ENCODE measurements at places on chromosomes 4 and X.

DNA sequence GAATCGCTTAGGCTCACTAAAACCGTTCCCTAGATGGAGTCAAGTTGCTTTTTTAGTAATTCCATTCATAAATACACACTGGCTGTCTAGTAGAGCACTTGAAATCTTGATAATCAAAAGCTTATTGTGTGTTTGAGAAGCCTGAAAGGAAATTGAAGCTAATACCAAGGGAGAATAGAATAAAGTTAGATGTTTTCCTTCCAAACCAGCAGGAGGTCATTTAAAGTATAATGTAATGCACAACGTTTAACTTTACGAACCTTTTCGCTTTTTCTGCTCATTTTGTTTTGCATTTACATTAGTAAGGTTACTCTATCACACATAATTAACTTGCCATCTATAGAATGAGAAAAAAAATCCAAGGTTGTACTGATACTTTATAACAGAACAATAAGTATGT, 440.9 kb downstream of the NKX6-1 start:
- no peak for DNase-seq

DNA sequence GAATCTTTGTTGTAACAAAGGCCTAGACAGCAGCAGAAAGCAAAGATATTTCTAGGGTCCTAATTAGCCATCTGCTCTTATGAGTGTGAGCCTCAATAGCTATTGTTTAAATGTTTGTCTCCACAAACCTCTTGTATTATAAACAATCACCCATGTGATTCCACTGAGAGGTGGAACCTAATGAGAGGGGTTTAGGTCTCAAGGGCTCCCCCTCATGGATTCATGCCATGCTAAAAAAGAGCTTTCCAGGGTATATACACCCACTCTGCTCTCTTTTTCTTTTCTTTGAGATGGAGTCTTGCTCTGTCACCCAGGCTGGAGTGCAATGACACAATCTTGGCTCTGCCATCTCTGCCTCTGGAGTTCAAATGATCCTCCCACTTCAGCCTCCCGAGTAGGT, 42.1 kb downstream of the TRIM61 start:
- DNase-seq = no peak

- no peak for DNase-seq
Observed at GRCh38 chr4:74316397-74316796, 8.1 kb downstream of the EPGN start.

GRCh38 chr4:148632476-148632875, 190.3 kb upstream of the NR3C2 start:
- DNase-seq = no peak

- DNase-seq = no peak
Observed at GRCh38 chr4:119794681-119795080, 166.1 kb upstream of the PDE5A start.

DNA sequence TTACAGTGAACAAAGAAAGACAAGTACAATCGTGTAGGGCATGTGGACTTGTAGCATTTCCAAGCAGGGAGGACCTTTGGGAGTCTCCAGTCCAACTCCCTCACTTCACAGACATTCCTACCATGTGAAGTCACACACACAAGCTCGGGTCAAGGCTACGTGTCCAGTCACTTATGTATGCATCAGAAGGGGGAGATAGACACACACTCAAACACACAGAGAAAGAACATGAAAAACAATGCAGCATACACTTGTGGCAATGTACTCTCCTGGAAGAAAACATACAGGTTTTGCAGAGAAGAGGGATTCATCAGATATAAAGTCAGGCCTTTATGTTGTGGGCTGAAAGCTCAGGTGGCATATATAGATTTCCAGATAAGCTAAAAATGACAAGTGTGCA, 136.1 kb upstream of the MID1 start:
- peak; percentile 49 for DNase-seq

DNA sequence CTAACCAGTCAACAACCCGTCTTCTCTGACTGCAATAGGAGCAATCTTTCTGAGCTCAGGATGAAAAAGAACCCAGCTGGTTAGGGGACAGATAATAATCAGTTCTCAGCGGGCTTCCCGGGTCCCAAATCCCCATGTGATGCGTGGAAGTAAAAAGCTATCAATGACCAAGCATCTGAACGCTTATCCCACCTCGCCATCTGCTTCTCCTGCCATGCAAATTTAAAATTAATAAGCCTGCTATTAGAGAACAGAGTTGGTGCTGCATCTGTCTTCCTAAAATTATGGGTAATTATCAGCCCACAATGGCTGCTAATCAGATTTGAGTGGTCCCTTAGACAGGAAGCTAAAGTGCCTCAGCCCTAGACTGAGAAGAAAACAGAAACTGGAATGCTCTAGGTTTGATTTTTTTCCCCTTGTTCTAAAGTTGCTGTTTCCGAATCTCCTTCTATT, 37.5 kb downstream of the AFAP1 start:
- no peak for DNase-seq

DNA sequence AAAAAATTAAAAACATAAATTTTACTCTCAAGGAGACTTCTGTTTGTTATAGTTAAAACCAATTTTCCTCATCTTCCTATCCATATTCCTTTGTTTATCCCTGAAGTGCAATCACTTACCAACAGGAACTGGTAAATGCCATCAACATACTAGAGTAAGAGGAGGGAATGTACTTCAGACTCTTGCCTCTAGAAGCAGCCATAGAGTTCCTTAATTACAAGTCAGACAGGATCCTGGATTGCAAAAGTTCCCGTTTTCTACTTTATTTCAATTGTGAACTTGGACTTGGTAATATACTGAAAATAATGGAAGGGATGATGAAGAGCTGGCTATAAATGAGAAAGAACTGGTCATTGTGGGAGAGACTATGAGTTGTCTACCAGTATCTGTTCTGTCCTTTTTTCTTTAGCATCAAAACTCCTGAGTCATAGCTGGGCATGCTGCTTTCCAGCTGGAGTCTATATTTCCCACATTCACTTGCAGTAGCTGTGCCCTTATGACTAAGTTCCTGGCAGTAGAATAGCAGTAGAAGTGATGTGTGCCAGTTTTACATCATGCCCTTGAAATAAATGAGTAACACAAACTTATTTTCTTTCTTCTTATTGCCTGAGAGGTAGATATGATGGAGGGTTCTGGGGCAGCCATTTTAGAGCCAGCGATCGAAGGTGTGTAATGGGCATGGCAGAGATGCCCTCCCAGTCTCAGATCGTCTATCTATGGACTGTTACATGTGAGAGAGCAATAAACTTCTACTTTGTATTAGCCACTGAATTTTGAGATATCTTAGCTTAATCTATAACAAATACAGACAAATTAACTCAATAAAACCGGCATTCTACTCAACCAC, 26.8 kb upstream of the SPARCL1 start:
- peak; percentile 29 for DNase-seq

DNA sequence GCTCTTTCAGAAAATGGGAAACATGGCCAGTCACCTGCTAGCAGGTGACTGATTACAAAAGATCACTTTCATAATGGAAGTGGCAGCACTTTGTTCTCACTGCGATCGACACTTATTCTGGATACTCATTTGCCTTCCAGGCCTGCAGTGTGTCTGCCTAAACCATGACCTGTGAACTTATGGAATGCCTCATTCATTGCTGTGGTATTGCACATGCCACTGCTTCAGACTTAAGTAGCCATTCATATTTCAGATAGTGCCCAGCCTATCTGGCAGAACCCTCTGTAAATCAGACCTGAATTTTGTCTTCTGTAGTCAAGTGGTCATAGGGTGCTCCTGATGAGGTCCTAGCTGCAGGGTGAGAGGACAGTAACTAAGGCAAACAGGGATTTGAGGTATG, 23.3 kb upstream of the MGST2 start:
- no peak for DNase-seq

- no peak for DNase-seq
Observed at GRCh38 chr4:151922306-151922705, 161.5 kb upstream of the GATB start.

DNA sequence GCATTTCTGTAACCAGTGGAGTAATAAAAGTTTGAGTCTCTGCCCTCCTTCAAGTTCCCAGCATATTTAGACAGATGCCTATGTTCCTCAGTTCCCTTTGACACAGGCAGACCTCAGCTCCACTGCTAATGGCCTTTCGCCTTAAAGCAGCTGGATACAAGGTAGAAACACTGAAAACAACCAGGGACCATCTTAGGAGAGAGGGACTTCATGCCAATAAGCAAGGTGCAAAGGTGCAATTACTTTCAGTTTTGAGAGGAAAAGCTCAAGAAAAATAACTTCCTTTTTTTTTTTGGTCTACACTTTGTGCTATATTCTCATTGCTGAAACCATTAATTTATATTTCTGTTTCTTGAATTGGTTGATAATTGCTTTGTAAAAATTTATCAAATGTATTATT, 781.9 kb upstream of the GALNTL6 start:
- no peak for DNase-seq

DNA sequence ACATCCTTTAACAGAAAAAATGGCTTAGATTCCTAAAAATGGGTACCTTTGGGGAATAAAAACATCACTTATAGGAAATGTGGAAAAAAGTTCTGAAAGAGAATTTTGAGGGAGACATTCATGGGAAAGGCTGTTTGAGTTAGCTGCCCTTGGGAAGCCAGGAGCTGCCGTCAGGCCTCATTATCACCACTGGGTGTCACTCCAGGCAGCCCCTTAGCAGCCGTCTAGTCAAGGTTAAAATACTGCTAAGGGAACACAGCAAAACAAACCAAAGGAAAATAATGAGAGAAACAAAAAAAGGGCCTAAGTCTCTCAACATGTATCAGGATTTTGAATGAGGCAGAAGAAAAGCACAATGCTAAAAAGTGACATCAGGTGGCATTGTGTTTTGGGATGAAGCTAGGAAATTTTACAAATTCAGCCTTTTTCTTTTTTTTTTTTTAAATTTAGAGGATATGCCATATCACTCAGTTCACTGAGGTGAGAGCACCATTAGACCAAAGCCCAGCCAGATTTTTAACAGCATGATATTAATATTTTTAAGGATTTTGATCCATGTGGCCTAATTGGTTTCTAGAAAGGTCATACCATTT, 235.3 kb downstream of the GPAT3 start:
- DNase-seq = no peak

GRCh38 chrX:13840121-13840520, 23.2 kb upstream of the GPM6B start:
- DNase-seq = no peak

DNA sequence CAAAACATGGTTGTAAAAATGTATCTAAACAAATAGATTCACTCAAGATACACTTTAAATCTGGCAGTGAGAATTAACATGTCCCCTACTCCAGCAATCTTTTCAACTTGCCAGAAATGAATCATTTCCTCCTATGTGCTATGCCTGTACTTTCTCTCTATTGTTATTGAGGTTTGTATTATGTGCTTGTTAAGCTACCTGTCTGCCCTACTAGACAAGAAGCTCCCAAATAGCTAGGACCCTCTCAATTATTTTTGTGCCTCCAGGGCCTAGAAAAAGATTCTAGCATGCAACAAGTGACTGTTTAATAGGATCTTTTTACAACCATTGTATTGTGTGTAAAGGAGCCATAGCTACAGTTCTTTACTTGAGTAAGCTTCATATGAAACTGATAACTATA, 3.5 kb upstream of the SAP30 start:
- no peak for DNase-seq

GRCh38 chr4:168614281-168615057, 117.6 kb downstream of the PALLD start:
- no peak for DNase-seq

DNA sequence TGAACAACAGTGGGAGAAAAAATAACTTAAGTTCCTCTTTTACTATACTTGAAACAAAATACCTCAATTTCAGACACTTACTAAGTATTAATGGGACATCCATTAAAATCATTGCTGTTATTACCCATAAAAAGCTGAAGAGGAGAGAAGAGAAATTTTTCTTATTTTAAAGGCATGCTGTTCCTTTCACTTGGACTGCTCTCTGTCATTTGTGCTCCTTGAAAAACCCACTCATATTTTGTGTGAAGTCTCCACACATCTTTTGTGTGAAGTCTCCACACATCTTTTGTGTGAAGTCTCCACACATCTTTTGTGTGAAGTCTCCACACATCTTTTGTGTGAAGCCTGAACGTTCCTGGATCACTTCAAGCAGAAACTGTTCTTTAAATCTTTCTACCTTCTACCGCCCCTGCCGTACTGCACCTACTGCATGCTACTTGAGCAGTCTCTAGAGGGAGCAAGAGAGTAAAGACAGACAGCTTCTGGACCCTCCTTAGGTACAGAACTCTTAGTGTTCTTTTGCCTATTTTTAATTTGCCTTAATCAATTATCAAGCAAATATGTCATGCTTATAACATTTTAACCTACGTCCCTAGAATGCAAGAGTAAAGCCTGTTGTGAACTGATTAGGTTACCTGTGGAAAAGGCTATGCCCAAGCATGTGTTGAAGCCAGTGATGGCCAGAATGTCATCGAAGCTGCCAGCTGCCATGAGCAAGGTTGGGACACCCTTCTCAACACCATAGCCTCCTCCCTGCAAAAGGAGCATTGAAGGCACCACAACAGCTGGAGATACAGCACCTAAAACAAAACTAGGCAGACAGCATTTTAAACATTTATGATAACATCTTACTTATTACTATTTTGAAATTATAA, 27.1 kb upstream of the SLC9B1 start:
- no peak for DNase-seq

- no peak for DNase-seq
Observed at GRCh38 chr4:83581411-83582288, 45.7 kb downstream of the GPAT3 start.

GRCh38 chrX:79140731-79141130, 3.8 kb upstream of the GPR174 start:
- DNase-seq = no peak

DNA sequence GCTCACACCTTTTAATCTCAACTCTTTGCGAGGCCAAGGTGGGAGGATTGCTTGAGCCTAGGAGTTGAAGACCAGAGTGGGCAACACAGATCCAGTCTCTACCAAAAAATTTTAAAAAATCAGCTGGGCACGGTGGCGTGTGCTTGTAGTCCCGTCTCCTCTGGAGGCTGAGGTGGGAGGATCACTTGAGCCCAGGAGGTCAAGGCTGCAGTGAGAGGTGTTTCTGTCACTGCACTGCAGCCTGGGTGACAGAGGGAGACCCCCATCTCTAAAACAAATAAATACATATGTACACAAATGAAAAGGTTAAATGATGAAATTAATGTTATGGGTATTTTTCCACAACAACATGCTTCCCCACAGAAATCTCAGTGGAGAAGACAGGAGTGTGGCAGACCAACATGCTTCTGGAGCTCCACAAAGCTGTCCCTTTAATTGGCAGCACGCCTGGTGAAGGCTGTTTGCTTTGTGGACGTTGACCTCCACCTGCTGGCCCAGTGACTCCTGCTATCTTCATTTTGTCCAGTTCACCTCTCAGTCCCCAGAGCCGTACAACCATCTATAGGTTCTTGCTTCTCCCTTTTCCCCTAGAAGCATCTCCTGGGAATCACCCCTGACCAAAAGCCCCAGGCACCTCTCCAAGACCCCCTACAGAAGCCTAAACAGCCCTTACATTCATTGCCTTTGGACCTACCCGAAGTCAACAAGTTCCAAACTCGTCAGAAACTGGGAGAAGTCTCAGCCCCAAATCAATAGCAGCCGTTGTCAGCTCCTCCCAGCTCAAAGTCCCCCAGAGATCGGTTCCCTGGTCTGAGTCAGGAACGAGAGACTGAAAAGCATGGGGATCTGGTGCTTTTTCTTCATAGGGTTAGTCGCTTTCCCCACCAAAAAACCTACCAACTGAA, 36.4 kb upstream of the CD99 start:
- no peak for DNase-seq

GRCh38 chr4:80070880-80071603, 2.0 kb downstream of the ANTXR2 start:
- DNase-seq = peak; percentile 18
